ENCODE measurements at places on chromosomes 1 and 21.

DNA sequence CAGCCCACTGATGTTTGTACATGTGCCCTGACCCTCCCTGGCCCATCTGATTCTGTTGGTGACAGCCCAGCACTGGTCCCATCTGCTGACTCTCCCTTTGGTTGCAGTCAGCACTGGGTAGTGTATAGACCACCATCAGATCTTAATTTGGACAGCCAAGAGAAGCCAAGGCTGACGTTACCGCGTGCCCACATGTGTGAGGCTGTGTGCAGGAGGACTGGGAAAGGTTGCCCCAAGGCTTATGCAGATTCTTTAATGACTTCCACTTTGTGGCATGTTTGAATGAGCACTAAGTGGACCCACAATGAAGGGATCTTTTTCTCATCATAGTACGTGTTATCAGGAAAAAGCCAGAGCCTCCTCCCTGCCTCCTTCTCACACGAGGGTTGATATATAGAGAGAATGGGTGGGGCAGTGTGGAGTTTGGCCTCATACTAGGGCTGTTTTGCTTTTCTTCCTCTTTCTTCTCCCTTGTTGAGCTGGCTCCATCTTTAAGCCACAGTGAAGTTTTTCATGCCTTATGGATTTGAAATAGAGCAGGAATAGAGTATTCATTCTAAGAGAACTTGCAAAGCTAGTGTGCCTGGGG lies 93.5 kb downstream of the NAV1 start:
- DNase-seq: no peak

- DNase-seq: no peak
Measured at GRCh38 chr1:229839800-229840199, 213.8 kb downstream of the URB2 start.

DNA sequence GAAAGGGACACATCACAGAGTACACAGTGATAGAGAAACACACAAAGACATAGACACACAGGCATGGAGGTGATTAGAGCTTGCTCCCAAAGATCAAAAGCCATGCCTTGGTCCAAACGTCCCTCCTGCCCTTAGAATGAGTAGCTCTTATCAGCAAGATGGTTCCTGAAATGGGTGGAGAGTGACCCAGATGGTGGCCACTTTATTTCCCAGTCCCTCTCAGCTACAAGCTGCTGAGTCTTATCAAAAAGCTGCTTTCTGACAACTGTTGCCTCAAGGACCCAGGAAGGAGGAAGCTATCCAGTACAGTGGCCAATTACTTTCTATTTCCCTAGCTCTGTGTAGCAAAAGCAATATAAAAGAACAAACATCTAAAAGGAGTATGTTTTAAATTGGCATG lies 7.7 kb upstream of the CLCA1 start:
- no peak for DNase-seq

- DNase-seq: no peak
Measured at GRCh38 chr1:59194621-59195020, 102.3 kb upstream of the FGGY start.

GRCh38 chr1:43069461-43070050 lies 102.5 kb downstream of the EBNA1BP2 start:
- no peak for DNase-seq

DNA sequence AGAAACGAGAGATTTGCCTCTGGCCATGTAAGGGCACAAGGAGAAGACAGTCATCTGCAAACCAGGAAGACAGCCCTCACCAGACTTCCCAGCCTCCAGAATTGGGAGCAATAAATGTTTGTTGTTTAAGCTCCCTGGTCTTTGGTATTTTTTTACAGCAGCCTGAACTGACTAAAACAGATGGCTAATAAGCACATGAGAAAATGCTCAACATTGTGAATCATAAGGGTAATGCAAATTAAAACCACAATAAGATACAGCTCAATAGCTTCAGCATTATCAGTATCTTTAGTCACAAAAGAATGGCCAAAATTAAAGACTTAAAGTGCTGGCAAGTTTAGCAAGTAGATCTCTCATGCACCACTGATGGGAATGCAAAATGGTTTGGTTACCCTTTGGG lies 11.7 kb downstream of the UBE2G2 start:
- no peak for DNase-seq

DNA sequence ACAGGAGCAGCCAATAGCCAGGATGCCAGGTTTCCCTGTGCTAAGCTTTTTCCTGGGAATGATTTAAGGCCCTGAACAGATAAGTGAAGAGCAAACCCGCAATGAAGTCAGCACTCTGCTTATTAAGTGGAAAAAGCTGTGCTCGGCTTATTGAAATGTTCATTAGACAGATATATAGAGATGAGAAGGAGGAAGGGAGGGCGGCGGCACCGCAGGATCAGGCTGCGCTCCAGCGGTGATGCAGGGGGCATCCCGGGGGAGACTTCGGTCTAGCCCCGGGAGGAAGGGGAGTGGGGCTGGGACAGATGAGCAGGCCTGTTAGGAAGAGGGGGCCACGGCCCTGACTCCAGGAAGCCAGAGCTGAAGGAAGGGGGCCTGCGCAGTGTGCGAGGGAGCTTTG lies 115.0 kb downstream of the TMEM53 start:
- DNase-seq: no peak

GRCh38 chr1:3367376-3367775 lies 87.1 kb upstream of the ARHGEF16 start:
- no peak for DNase-seq

DNA sequence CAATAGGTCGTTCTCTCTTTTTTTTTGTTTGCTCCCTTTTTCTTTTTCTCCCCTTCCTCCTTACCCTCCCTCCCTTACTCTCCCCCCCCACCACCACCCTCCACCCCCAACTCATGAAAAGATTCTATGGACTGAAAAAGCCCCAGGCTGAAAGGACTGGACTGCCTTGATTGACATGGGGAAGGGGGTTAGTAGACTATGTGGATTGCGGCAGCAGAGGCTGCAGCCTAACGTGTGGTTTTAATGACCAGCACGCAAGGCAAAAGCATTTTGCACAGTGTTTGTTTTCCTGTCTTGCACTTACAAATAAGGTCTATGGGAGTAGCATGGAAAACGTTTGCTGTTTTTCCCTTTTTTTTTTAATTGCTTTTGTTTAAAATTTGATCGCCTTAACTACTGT lies 5.5 kb downstream of the ZBTB18 start:
- DNase-seq: no peak

- DNase-seq: no peak
Measured at GRCh38 chr1:178487070-178487615, 9.6 kb downstream of the CLEC20A start.

Data from left cardiac atrium (tissue), 4 donors.